ENCODE measurements at places on chromosomes 5 and 9. TPM values are rescaled to one million over a fixed set of nuclear protein-coding genes. Genes with fewer than 3 reads are reported as not detected.

GRCh38 chr9:36074870-36075532 lies 38.3 kb downstream of the RECK start:
- no peak for DNase-seq

GRCh38 chr5:86008293-86008692 lies 609.4 kb upstream of the COX7C start:
- DNase-seq, result no peak

DNA sequence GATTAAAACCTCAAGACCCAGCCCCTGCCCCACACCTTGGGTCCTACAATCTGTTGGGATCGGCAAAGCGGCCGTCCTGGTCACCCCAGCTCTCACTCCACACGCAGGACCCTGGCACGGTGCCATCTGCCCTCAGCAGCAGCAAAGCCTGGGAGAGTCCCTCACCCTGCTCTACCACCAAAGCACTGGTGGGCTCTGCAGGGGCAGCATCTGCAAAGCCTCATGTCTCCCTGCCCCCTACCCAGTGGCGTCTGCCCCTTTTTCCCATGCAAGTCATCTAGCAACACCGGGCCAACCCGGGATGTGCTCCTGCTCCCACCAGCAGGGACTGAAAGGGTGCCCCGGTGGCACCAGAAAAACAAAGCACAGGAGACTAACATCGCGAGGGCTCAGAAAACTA lies 19.6 kb upstream of the CNOT6 start:
- no peak for DNase-seq

GRCh38 chr5:62144401-62145022 lies 161.5 kb upstream of the KIF2A start:
- no peak for DNase-seq

Gene DELE1
- total RNA-seq, result 59.6 TPM

- DNase-seq, result no peak
These were observed 1.5 kb downstream of the SHROOM1 start for GRCh38 chr5:132828846-132829494.

DNA sequence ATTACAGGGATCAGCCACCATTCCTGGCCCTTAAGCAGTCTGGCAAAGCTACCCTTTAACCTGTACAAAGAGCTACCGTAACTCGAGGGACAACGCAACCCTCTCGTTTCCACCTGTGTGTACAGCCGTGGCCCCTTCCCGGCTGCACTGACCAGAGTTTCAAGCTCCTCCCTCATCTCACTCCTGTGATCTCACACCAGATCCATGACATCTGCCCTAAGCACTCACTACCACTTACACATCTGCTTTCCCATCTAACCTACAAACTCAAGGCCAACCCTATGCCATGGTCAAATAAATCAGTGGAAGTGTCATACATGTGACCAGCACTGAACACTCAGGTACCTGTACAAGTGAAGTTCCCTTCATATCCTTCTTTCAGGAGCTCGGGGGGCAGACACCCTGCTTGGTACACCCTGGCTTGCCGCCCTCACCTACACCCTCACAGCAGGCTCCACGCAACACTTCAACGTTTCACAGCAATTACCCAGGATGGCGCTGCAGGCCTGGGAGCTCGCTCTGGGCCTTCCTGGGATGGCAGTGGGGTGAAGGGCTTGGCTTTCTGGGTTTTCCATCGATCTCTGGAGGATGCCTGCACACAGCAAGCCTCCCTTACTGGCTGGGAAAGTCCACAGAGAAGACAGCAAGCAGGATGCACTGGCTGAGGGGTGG lies 61.7 kb downstream of the PRRT1B start:
- no peak for DNase-seq

GRCh38 chr9:123370526-123371227 lies 14.7 kb downstream of the CRB2 start:
- DNase-seq, result no peak

DNA sequence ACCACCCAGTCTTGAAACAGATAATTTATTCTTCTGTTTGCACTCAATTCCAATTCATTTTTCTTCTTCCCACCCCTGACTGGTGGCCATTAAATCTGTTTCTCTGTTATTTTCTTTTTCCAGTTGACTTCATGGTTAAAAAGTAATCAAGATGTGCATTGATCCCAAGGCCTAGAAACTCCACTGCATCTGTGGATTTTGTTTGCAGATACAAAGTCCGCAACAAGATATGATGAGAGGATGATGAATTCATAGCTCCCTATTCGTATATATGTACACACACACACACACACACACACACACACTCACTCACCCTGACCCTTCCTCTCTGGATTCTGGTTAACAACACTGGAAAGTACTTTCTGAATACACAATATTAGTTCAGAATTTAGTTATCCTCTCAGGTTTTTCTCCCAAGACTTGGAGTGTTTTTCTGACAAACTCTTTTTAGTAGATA lies 52.4 kb downstream of the CD180 start:
- no peak for DNase-seq

Gene PCDHGA5
- total RNA-seq, result 1.3 TPM

- no peak for DNase-seq
These were observed 8.0 kb downstream of the NR5A1 start for GRCh38 chr9:124499216-124499615.

- DNase-seq, result no peak
These were observed 65.9 kb downstream of the DEPDC1B start for GRCh38 chr5:60634051-60634450.

Gene SLC27A6
- 4.5 TPM for total RNA-seq

DNA sequence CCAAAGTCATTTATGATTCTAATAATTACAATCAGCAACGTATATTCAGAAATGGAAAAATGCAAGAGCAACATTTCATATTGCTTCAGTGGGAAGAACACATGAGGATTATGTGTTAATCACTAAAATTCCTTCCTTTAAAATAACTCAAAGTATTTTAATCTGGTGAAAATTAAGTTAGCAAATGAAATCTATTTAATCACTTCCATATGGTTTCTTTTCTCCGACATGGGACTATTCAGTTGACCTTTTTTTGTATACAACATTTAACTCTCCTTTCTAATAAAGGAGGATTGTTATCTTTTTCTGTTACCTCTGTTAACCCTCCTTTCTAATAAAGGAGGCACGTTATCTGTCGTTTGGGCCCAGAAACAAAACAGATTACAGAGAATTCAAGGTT lies 59.9 kb downstream of the HOMER1 start:
- no peak for DNase-seq

Gene CCL27
- total RNA-seq, result not detected

Gene ANKRD34B
- total RNA-seq, result 6.3 TPM

GRCh38 chr5:160937570-160937969 lies 85.6 kb upstream of the ATP10B start:
- no peak for DNase-seq

- no peak for DNase-seq
These were observed 19.6 kb upstream of the C5orf47 start for GRCh38 chr5:173969167-173970049.

DNA sequence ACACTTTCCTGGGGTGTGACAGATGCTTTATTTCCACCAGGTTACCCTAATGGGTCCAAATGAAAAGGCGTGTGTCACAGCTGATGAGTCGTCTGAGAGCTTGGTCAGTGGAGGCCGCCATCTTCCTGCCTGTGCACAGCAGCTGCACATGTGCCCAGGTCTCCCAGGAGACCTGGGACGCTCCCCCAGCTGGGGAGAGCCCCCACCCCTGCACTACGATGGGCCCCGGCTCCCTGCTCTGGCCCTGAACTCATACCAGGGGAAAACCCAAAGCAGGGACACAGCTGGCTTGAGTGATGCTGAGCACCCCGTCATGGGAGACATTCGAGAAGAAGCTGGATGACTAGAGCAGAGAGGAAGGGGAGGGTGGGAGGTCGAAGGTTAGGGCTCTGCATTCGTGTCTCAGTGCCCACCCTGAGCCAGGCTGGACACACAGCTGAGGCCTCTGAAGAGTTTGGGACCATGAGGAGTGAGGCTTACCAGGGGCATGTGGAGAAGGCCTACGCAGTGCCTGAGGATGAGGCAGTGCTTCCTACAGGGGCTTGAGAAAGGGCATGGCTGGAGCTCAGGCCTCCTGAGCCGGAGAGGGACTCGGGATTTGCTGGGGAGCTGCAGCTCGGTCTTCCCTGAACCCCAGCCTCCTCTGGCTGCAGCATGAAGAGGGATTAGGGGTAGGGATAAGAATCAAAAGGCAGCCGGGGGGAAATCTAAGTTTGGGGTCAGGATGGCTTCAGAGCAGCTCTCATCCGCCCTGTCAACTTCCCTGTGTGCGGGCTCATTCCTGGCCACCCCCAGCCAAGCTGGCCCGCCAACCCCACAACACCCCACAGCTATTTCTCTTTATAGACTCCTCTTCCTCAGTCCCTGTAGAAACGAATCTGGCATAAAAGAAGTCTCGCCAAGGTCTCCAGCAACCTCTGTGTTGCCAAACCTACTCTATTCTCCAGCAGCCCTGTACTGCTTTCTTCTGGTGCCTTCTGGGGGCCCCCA lies 42.2 kb upstream of the RNU6ATAC start:
- no peak for DNase-seq

DNA sequence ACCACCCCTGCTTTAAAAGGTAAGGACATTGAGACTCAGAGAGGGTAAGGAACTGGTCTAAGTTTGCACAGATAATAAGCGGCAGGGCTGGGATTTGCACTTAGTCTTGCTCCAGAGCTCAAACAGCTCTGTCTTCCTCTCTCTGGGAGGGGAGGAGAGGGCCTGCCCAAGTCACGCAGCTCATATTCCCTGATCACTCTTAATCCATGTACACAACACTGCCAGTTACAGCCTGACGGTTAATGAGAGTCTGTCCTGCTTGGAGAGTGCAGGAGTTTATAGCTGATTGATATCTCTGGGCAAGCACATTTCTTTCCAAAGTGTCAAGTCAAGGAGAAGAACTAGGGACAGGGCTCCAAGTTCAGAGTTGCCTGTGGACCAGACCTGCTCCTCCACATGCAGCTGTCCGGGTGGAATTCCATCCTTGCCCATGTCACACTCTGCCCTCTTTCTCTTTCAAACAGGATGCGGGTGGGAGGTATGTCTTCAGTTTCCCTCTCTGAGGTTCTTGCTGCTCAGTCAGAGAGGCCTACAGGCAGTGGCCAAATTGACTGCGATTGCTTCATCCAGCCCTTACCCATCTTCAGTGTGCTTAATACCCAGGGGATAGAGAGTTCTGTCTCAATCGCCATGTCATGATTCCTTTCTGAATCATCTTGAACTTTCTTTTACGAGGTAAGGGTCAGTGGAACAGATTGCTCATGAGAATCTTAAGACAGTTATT lies 54.5 kb downstream of the GALNT12 start:
- no peak for DNase-seq

Gene HK3
- not detected for total RNA-seq

DNA sequence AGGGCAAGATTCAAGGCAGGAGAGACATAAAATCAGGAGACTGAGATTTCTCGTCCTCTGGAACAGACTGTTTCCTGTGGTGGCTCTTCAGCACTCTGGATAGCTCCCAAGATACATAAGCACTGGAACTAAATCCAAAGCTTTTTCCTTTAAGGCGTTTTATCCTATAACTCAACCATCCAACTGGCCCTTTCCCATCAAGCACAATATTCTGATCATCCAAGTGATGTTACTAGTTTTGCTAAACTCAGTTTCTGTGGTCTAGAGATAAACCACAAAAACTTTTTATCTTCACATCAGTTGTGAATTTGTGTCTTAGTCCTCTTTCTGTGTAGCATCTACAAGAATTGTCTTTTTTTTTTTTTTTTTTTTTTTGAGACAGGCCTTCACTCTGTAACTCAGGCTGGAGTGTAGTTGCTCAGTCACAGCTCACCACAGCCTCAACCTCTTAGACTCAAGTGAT lies 299.4 kb downstream of the COX7C start:
- DNase-seq, result peak; percentile 47

GRCh38 chr9:14153310-14153720 lies 160.6 kb downstream of the NFIB start:
- DNase-seq, result no peak

Data from H1 (cell line).